Aortic smooth muscle cell (primary cell): ENCODE measurements at places on chromosomes 13 and 19. TPM values are rescaled to one million over a fixed set of nuclear protein-coding genes. Genes with fewer than 3 reads are reported as not detected.

The ELSPBP1 gene
- not detected in 2 replicates for total RNA-seq

The JSRP1 gene
- not detected in 2 replicates for total RNA-seq

The ZNF571 gene
- total RNA-seq: 2.4 and 3.0 TPM in 2 replicates

The ZNF540 gene
- 0.81 and 0.92 TPM in 2 replicates for total RNA-seq

The FXYD1 gene
- total RNA-seq: 3.4 and 7.0 TPM in 2 replicates

The LYPD3 gene
- 0.13 TPM in 1 of 2 replicates, not detected in the other for total RNA-seq

The PCDH20 gene
- total RNA-seq: under 0.01 and 0.19 TPM in 2 replicates

The ACER1 gene
- not detected in 2 replicates for total RNA-seq

The KLHL1 gene
- not detected in 2 replicates for total RNA-seq

The VSTM1 gene
- not detected in 2 replicates for total RNA-seq

The FIZ1 gene
- 1.9 and 2.1 TPM in 2 replicates for total RNA-seq

The FGF9 gene
- total RNA-seq: under 0.01 TPM in 1 of 2 replicates, not detected in the other

The CGB8 gene
- not detected in 2 replicates for total RNA-seq

The SULT2A1 gene
- not detected in 2 replicates for total RNA-seq

The ZNF132 gene
- 9.5 and 10.3 TPM in 2 replicates for total RNA-seq

The NMRK2 gene
- not detected in 2 replicates for total RNA-seq

The FFAR3 gene
- total RNA-seq: not detected in 2 replicates

The KDELR1 gene
- total RNA-seq: 46.0 and 66.4 TPM in 2 replicates

The TLE2 gene
- 3.2 and 4.6 TPM in 2 replicates for total RNA-seq

The SIGLEC9 gene
- total RNA-seq: not detected in 2 replicates

The RAP2A gene
- total RNA-seq: 21.3 and 22.3 TPM in 2 replicates

The ZNF829 gene
- 2.7 and 3.4 TPM in 2 replicates for total RNA-seq

The TOMM40 gene
- total RNA-seq: 24.0 and 42.1 TPM in 2 replicates

The THSD8 gene
- total RNA-seq: not detected in 2 replicates

The NLRP9 gene
- not detected in 2 replicates for total RNA-seq
